ENCODE measurements at places on chromosomes 2 and 18.

DNA sequence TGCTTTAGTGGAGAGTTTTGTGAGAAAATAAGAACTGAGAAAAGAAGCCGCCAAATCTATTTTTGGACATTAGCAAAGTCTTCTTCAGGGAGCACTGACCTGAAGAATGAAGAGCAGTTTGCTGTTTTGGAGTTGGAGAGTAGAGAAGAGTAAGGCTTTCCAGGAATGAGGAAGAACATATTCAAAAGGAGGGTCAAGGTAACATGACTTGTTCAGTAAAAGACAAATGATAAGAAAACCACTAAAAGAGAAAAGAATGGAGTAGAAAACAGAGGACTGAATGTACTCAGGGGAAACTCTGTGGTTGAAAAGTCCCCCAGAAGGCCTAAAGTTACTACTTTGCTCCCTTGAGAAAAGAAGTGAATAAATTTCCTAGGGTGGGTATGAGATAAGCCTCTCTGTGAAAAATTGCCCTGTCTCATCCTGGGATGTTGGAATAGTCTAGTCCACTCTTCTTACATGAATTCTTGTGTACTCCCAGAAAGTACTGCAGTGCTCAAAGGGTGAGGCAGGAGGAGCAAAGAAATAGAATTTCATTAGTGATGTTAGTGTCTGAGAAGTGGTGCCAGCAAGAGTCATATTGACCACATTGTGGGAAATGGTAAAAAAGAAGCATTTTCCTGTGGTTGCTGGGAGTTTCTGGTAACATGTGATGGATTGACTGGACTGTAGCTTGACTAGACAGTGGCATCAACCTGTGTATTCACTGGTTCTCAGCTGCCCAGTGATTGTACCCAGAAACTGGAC lies 27.8 kb downstream of the MBD5 start:
- peak; percentile 30 for DNase-seq

GRCh38 chr2:85112906-85113625 lies 20.1 kb upstream of the TCF7L1 start:
- DNase-seq, result no peak

GRCh38 chr2:197209742-197210408 lies 100.7 kb downstream of the ANKRD44 start:
- DNase-seq, result no peak

DNA sequence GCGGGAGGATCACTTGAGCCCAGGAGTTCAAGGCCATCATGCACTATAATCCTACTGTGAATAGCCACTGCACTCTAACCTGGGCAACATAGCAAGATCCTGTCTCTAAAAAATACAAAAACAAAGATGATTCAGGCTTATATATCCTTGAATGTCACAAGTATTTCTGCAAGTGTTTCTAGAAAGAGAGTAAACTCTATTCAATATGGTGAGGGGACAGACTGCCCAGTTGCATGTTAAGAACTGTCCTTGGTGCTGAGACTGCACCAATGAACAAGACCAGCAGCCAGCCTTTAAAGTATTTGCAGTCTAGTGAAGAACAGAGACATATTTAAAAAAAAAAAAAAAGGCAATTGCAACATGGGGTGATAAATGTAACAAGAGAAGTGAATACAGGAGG lies 16.4 kb downstream of the MAP3K19 start:
- peak; percentile 54 for DNase-seq

DNA sequence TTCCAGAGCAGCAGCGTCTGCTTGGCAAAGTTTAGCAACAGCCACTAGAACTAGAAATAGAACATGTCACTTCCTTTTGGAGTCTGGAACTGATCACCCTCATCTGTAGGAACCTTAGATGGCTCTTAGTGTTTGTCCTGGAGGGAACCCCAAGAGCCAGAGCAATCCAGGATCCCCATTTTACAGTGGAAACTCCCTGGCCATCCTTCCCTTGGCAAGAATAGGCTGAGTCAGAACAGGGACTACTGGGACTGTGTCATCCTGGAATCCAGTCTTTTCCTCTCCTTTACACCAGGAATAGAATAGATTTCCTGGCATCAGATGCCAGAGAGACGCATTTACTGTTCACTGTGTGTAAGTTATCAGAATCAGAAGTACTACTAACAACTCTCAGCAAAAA lies 33.2 kb upstream of the GRHL1 start:
- DNase-seq, result peak; percentile 12

DNA sequence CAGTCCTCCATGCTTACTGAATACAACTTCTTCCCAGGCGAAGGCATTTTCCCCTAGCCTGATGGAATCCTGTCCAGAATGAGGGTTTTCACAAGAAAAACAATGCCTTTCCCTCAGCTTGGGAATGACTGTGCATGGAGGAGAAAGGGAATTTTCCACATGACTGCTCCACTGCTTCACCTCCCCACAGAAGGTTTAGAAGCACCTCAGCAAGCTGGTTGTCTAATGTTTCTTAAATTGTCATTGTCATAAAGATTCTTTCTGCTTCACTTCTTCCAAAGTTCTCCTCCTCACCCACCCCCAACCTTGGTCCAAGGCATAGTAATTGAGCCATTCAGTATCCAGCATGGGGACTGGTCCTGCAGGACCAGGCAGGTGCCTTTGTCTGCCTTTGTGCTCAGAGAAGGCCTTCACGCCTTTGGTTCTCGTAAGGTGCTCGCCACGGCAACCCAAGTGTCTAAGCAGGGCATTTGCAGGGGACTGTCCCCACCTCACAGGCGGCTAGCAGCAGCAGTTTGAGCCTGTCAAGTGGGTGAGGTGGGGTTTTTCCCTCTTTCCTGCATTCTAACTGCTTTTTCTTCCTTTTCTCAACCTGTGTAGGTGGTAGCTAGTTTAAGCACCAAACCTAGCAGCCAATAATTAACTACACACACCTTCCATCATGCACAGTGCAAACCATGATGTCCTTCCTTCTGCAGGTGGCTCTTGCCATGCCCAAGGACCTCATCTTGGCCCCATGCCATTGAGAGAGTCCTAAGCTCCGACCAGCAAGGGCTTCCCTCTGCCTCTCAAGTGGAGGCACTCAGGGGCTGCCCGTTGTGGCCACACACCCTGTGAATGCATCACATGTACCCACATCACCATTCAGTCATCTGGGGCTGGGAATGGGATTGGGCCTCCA lies 65.7 kb upstream of the BCL2L11 start:
- no peak for DNase-seq

GRCh38 chr2:216068-216467 lies 47.8 kb downstream of the SH3YL1 start:
- no peak for DNase-seq

DNA sequence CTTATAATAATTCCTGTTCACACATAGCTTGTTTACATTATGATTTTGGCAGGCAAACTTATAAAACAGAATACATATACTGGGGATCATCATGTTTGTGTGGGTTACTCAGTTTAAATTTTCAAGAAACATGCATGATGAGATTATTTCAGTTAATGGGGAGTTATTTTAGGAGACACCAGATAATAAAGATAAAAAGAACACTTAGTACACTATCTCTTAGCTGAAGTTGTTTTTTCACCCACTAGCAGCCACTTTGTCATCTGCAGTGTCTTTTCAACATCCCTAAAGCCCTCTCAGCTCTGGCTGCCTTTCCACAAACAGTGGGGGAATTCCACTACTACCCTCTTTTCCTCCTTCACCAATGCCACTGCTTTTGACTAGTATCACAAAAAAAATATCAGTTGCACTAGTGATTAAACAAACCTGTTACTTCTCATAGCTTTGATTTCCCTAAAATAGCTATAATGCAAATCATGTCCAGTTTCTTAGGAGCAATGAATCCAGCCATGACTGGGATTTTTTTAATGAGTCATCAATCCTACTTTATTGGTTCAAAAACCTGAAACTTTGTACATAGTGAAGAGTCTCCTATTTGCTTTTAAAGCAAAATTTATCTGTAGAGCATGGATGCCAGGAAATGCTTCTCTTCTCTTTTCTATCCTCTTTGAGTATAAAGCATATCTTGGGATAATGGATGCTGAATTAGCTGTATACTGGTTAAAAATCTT lies 156.7 kb upstream of the TFPI start:
- DNase-seq, result no peak

DNA sequence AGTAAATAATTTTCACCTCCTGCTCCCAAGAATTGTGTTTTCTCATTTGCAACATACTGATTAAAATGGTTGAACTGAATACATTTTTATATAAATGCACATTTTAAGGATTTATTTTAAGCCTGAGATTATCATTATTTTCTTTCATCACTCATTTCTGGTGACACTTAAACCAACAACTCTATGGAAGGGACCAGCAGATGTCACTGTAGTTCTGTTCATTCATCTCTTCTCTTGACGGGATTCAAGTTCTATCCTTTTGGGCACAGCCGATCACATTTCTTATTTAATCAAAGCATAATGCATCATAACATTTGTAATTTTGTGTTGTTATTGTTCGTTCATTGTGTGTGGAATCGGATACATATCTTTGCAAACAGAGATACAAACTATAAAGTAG lies 417.9 kb downstream of the HRH4 start:
- DNase-seq, result peak; percentile 66

DNA sequence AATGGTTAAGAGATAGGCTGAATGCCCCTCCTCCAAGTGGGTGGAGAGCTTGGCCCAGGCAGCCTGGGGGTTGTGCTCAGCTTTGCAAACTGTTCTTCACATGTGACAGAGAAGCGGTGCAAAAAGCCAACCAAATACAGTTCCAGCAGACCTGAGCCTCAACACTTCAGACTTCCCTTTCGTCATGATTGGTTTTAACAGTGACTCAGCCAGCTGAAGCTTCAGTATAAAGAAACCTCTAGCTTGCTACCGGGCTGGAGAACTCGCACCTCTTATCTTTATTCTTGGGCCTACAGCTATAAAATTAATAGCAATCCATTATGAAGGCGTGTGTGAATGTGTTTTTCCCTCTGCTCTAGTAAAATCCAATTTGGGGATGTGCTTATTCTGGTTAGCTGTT lies 20.0 kb downstream of the SETBP1 start:
- DNase-seq, result no peak

DNA sequence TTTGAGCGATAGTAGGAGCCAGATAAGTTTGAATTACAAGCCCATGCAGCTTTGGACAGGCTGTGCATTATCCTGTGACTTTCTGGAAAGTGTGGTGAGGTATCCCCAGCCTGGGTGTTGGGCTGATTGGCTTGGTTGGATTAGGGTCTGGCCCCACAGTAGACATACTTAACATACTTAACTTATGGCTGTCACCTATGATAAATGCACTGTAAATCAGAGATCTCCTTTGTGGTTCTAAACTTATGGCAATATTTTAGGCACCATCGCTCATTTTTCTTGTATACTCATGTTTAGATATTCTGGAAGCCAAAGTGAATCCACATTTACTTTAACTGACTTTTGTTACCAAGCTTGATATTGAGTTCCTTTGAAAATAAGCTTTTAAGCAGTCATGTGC lies 54.8 kb downstream of the SPTBN1 start:
- peak; percentile 64 for DNase-seq

DNA sequence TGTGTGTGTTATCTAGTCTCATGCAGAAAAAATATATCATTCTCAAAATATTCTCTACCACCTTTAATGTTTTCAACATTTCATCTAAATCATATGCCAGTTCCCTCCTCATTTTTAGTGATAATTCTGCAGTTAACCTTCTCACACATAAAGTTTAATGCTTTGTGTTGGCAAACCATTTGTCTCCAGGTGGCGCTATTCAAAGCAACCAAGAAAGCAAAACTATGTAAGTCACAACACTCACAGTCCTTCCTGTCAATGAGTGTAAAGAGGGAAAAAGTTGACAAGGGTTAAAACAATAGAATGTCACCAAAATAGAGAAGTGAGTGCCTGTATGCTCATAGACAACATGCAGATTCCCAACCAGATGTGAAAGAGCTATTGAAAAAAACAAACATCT lies 961.6 kb upstream of the LRRTM1 start:
- DNase-seq, result no peak

DNA sequence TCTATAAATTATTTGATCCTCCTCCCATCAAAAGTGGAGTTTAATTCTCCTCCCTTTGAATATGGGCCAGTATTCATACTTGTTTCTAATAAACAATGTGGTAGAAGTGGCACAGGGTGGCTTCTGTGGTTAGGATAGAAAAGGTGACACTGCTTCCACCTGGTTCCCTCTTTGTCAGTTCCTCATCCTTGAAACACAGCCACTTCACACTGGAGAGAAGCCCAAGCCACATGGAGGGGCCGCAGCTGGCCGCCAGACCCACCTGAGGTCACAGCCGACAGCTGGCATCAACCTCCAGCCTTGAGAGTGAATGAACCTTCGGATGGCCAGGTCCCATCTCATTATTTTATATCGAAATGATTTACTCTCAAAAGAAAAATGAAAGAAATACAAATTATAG lies 27.5 kb upstream of the SLC66A3 start:
- no peak for DNase-seq

GRCh38 chr2:233853883-233854240 lies 473 bp downstream of the HJURP start:
- DNase-seq, result no peak

GRCh38 chr2:165067643-165068486 lies 112.5 kb upstream of the SLC38A11 start:
- peak; percentile 68 for DNase-seq

DNA sequence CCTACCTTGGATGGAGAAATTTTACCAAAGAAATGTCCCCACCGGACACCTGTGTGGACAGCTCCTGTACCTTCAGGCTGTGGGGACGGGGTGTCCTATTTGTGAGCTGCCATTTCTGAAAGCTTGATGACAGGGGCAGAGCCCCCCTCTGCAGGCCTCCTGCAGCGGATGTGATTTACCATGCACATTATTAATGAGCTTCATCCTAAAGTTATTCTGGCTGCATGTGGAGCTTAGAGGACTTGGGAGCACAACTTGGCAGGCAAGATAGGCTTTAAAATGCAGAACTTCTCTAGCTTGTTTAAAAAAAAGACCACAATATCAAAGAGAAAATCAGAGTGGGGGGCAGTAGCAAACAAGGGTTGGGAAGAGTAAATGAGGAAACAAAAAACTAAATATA lies 350.0 kb upstream of the KLHL29 start:
- no peak for DNase-seq

DNA sequence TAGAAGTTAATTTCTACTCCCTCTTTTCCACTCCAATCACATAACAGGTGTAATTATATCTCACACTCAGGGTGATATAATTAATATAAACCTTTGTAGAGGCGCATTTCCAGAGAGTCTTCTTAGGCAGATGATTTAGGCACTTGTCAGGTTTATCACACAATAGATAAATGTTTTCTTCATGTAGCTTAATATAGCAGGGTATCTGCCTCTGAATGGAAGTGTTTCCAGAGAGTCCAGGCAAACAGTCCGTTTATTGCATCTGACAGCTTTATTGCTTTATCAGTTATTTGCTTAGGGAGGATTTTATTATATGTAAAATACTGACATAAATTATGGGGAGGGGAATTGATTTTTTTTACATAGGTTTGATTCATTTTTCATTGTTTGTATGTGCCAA lies 766.3 kb downstream of the SLC4A3 start:
- no peak for DNase-seq

DNA sequence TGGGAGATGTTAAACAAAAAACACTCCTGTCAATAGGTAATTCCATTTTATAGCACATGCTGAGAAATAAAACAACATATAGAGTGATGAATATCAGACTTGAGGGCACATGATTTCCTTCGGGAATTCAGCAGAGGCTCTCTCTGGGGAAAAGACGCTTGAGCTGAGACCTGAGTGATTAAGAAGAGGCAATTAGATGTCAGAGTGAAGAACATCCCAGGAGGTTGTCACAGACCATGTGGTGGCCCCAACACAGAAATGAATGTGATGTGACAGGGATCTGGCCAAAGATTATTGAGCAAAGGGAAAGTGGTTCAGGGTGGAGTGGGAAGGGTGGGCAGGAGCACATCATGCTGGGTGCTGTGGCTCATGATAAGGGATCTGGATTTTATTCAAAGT lies 254.7 kb downstream of the RAD51AP2 start:
- DNase-seq, result no peak

All from fibroblast of upper back skin (primary cell).